ELR (cell line): ENCODE measurements at places on chromosomes 3 and 15.

DNA sequence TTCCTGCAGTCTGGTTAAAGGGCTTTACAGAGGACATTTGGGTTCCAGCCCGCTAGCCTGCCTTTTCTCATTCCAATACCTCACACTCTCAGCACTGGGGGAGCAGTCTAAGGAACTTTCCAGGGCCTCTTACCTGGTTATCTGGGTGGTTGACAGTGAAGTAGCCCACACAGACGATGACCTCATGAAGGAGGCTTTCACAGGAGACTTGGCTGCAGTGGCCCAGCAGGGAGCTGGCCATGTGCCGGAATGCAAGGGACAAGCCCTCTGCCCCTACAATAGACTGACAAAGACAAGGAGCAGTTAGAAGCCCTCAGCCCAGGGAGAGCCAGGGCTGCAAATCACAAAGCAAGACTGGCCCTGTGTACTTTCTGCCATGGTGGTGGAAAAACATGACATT lies 39.5 kb downstream of the ISL2 start:
- DNase-seq = no peak

GRCh38 chr15:38555686-38556334 lies 8.8 kb downstream of the RASGRP1 start:
- DNase-seq = peak; percentile 55

- DNase-seq = no peak
Observed at GRCh38 chr3:147159141-147159540, 247.2 kb downstream of the ZIC4 start.

DNA sequence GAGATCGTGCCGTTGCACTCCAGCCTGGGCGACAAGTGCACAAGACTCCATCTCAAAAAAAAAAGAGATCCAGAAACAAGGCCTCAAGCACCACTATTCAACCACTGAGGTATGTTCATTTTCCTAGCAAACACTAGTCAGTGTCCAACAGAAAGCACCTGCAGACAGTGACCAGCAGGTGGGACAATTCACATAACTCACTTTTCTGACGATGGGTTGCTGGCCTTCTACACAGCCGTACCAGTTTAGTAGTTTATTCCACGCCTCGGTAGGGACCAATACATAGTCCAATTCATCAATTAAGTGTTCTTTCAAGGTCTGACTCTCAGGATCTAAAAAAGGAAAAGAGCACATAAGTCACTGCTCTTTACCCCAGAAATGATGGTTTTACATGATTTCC lies 12.4 kb downstream of the USP4 start:
- DNase-seq = peak; percentile 42

DNA sequence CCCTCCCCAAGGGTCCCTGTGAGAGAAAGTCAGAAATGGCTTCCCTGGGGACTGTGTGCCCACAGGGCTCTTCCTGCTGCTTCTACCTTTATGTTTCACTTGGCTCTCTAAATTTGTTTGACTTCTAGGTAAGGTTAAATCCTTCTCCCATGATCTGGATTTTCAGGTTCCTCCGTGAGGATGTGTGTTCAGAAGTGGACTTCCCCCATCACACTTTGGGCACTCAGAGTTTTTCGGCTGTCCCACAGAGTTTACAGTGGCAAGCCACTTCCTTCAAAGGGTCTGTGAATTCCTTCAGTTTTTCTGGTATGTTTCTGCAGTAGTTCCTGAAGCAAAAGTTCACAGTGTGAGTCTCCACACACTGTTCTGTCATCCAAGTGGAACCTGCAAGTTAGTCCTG lies 30.9 kb upstream of the RARB start:
- no peak for DNase-seq

- no peak for DNase-seq
Observed at GRCh38 chr3:50171540-50172301, 16.6 kb downstream of the SEMA3F start.

GRCh38 chr3:53833700-53834099 lies 12.5 kb downstream of the CHDH start:
- DNase-seq = no peak

- DNase-seq = no peak
Observed at GRCh38 chr15:58717357-58717756, 32.1 kb downstream of the ADAM10 start.

DNA sequence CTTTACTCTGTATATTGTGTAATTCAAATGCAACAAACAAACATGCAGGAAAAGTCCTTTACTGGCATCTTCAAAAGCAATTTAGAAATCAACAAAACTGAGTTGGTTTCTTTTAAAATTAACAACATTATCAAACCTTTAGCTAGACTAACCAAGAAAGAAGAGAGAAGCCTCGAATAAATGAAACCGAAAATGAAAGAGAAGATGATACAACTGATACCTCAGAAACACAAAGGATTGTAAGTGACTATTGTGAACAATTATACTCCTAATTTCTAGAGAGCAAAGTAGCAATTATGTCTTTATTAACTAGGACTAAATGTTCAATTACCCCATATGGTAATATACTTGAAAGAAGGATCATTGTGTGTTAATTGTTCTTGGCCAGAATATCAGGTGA lies 49.2 kb upstream of the P3H2 start:
- peak; percentile 32 for DNase-seq

DNA sequence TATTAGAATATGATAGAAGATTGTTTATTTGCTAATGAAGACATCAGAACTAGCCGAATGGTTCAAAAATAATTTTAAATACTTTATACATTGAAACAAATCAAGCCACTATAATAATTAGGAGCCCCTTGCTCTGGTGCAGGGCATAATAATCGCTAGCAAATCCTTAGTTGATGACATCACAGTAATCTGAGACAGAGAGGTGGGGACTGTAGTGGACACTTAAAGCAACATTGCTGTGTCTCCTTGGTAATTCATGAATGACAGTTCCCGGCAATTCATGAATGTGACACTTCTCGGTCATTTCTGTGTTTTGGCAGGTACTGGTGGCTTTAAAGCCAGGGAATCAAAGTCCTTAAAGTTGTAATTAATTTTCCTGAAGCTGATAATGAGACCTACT lies 114.3 kb downstream of the PPM1L start:
- DNase-seq = no peak

DNA sequence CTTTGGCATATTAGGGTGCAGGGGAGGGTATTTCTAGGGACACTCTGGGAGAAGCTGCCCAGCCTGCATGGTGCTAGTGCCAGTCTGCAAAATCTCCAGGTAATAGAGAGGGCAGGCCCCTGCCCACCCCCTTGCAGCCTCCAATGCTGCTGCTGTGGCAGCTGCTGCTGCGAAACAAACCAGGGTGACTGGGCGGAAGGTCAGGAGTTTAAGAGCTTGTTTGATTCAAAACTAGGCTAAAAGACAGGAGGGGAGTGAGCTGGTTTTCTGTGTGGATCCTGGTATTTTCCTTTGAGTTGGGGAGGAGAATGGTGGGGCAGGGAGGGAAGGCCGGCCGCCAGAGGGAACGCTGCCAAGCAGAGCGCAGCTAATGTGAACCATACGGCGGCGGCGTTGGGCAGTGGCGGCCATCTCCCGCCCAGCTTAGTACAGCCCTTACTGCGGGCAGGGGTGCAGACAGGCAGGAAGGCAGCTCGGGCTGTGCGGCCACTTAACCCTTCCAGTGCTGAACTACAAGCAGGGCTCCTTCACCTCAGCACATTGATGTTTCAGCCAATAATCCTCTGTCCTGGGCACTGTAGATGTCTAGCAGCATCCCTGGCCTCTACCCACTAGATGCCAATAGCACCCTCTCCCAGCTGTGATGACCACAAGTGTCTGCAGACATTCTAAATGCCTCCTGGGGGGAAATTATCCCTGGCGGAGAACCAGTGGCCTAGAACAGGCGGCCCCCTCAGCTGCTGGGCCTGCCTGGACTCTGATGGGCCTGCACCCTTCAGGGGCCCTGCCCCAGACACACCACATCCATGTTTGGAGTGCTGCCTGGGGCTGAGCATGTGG lies 125.7 kb downstream of the EEFSEC start:
- DNase-seq = peak; percentile 78

DNA sequence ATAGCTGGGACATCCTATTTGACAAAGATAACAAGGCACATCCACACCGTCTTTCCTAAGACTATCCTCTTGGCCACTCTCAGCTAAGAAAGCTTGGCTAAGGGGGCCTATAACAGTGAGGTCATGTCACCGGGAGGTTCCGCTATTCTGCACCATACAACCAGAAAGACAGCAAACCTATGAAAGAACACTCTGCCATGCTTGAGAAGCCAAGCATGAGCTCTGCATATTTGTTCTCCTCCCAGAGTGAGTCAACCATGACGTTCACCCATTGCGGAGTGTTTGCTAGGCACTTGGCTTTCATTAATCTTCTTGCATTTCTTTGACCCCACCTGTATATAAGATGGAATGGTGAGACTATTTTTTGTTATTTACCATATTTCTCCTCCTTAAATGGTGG lies 141.2 kb downstream of the GMNC start:
- no peak for DNase-seq

GRCh38 chr3:103494512-103494911 lies 1059.7 kb downstream of the ZPLD1 start:
- no peak for DNase-seq

- peak; percentile 63 for DNase-seq
Observed at GRCh38 chr3:97821287-97821773, 481 bp upstream of the CRYBG3 start.

GRCh38 chr3:11944052-11944673 lies 60.0 kb upstream of the SYN2 start:
- DNase-seq = peak; percentile 42
